ENCODE measurements at places on chromosomes 7 and 10.

GRCh38 chr7:8190119-8190895, 71.7 kb downstream of the ICA1 start:
- DNase-seq: peak; percentile 33

GRCh38 chr7:101363196-101363733, 590 bp downstream of the COL26A1 start:
- no peak for DNase-seq

- no peak for DNase-seq
These were observed 112.5 kb downstream of the WDR11 start for GRCh38 chr10:120963594-120964220.

DNA sequence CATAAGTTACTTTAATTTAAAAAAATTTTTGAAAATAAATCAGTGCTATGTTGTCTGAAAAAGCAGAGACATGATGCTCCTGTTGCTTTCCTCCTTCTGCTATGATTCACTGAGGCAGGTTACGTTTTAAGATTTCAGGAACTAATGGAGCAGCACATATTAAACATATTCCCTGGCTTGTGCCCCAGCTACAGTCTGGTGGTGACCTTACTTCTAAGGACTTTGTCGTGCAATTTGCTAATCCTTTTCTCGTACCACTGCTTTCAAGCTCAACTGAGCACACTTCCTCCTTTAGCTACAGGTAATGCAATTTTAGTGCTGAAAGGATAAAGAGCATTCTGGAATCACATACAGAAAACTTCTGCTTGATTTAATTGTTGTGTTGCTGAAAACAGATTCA, 16.2 kb upstream of the PRR15 start:
- no peak for DNase-seq

DNA sequence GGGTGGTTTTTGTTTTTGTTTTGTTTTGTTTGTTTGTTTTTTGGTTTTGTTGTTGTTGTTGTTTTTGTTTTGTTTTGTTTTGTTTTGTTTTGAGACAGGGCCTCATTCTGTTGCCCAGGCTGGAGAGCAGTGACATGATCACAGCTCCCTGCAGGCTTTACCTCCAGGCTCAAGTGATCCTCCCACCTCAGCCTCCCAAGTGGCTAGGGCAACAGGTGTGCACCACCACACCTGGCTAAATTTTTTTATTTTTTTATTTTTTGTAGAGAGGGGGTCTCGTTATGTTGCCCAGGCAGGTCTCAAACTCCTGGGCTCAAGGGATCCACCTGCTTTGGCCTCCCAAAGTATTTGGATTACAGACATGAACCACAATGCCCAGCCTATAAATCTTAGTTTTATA, 115.9 kb upstream of the NFE2L3 start:
- DNase-seq: no peak

- no peak for DNase-seq
These were observed 107.5 kb downstream of the DOCK1 start for GRCh38 chr10:127012769-127013152.

Measured in stimulated activated CD4-positive, alpha-beta T cell treated with anti-CD3 and anti-CD28 coated beads, Interleukin-1b, Interleukin-23, amount 100 ng/mL, for 1 hour (primary cell).